ENCODE measurements at places on chromosomes 3 and 15. TPM values are rescaled to one million over a fixed set of nuclear protein-coding genes. Genes with fewer than 3 reads are reported as not detected.

Gene IGDCC3
- not detected for total RNA-seq

Gene UQCC5
- 2.5 TPM for total RNA-seq

Gene CHRNA5
- 0.37 TPM for total RNA-seq

Gene POC1A
- 1.9 TPM for total RNA-seq

Gene ZBED2
- total RNA-seq = 0.73 TPM

Gene ANKUB1
- total RNA-seq = not detected

Gene MCCC1
- total RNA-seq = 27.5 TPM

Gene SLC26A6
- total RNA-seq = 16.2 TPM

Gene CAMKV
- 0.18 TPM for total RNA-seq

Gene MAGEF1
- 16.1 TPM for total RNA-seq

Gene SNTN
- total RNA-seq = not detected

Gene ASB7
- total RNA-seq = 17.7 TPM

Gene GOLGA8T
- total RNA-seq = 0.53 TPM

Gene MRAS
- 0.40 TPM for total RNA-seq

Data from T-cell (primary cell).